ENCODE measurements at places on chromosomes 7 and 10.

DNA sequence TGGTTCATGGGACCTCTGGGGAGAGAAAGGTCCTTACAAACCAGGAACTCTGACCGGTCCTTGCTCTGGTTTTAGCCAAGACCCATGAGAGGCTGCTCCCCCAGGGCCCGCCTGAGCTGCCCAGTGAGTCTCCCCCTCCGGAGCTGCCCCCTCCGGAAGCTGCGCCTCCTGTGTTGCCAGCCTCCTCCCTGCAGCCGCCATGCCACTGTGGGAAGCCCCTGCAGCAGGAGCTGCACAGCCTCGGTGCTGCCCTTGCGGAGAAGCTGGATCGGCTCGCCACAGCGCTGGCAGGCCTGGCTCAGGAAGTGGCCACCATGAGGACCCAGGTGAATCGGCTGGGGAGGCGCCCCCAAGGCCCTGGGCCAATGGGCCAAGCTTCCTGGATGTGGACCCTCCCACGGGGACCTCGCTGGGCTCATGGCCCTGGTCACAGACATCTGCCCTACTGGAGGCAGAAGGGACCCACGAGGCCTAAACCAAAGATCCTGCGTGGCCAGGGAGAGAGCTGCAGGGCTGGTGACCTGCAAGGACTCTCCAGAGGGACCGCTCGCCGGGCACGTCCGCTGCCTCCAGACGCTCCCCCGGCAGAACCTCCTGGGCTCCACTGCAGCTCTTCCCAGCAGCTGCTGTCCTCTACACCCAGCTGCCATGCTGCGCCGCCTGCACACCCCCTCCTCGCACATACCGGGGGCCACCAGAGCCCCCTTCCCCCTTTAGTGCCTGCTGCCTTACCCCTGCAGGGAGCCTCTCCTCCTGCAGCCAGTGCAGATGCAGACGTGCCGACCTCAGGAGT lies 40.1 kb downstream of the ZNF467 start:
- DNase-seq, result no peak

DNA sequence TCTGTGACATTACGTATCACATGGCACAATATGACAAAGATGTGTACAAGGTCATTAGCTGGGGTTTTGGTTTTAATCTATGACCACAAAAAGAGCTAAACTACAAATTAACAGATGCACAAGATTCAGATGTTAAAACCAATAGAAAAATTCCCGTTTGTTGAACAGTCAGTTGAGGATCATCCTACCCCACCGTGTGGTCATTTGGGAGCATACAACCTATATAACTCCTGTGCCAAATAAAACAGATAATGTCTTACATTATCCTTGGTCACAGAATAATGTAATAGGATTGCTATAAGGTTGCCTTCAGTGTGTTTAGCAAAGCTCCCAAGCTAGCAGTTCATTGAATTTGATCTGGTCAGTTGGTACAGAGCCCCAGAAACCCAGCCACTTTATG lies 28.2 kb downstream of the ASNS start:
- DNase-seq, result peak; percentile 35

- DNase-seq, result no peak
Measured at GRCh38 chr7:114182837-114183236, 231.8 kb upstream of the FOXP2 start.

- DNase-seq, result no peak
Measured at GRCh38 chr10:30014511-30014910, 44.9 kb downstream of the JCAD start.

DNA sequence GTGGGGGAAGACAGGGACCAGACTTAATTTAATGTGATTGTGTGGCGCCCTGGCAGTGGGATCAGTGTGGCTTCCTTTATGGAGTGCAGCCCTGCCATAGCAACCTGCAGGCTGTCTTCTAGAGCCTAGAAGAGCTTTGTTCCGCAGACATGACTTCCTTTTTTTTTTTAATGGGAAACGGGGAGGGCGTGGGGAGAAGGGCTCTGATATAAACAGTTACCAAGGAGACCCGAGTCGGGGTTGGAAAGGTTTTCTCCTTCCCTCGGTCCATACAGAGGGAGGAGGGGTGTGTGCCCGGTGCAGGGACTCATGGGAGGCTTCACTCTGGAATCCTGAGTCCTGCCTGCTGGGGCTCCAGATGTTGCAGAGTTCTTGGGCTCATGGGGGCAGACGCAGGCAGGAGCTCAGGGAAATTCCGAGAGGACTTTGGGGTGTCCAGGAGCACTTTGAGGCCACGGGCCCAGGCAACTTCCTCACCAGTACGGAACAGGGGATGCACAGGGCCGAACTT lies 26.9 kb downstream of the TMEM120A start:
- DNase-seq, result peak; percentile 45

DNA sequence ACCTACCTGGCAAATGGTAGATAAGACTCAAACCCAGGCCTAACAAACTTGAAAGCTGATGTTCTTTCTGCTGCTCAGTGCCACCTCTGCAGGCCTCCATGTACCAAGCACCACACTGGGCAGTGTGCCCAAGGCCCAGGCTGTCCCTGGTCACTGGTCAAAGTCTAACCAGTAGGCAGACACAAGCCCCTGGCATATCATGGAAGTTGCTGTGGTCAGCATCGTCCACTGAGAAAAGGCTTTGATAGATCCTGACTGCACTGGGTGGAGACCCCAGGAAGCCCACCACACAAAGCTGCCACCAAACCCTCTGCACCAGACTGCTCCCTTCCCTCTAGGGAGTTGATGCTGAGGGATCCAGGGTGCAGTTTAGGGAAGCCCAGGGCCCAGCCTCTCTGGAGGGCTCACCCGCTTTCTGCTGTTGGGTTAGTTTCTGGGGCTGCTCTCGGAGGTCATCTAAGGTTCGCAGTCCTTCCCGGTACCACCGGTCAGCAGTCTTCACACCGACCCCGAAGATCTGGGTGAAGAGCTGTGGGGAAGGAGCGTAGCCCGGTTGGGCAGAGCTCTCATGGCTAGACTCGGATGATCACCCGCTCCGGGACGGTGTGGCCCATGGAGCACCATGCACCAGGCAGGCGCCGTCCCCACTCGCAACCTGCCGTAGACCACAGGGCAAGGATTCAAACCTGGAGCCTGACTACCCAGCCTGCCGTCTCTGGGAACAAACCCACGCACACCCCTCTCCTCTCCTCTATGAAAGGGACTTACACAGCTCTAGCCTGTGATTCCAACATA lies 6.0 kb downstream of the POLM start:
- no peak for DNase-seq

DNA sequence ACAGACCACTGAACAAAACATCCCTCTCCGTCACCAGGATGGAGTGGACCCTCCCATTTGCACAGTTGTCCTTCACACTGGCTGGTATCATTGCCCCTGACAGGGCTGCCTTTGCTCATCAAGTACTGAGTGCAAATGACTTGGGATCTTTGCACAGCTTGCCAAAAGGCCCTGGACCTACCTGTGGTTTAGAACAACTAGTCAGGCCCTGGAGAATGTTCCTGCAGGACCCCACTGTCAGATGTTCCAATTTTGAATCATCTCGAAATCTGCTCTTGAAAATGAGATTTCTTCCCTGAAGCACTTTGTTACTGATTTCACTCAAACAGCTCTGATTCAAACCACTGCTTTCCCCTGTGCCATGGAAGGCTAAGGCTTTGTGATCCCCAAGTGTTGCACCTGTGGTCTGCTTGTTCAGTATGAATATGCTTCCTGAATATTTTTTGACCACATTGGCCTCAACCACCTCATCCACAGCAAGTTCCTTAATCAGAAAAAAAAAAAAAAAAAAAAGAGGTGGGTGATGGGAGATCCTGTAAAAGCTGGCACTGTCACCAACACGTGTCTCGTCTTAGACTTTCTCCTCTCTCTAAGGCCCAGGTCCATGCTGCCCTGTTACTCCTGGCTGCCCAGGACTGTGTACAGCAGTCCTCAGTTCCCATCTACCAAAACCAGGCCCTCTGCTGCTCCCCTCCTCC lies 2.7 kb upstream of the AOAH start:
- DNase-seq, result no peak

DNA sequence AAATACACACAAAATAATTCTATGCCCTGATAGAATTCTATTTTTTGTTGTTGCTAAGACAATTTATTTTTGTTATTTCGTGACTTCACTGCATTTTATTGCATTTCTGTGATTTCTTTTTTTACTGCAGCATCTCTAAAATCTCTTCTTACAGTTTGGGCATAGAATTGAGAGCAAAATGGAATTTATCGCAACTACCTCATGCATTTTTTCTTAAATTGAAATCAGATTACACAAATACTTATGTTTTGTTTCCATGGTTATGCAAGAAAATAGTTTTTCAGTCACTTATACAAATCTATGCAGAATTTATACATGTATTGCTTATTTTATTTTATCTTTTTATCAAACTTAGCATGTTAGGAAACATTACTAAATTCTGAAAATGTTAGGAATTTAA lies 781.8 kb upstream of the LRRTM3 start:
- no peak for DNase-seq

DNA sequence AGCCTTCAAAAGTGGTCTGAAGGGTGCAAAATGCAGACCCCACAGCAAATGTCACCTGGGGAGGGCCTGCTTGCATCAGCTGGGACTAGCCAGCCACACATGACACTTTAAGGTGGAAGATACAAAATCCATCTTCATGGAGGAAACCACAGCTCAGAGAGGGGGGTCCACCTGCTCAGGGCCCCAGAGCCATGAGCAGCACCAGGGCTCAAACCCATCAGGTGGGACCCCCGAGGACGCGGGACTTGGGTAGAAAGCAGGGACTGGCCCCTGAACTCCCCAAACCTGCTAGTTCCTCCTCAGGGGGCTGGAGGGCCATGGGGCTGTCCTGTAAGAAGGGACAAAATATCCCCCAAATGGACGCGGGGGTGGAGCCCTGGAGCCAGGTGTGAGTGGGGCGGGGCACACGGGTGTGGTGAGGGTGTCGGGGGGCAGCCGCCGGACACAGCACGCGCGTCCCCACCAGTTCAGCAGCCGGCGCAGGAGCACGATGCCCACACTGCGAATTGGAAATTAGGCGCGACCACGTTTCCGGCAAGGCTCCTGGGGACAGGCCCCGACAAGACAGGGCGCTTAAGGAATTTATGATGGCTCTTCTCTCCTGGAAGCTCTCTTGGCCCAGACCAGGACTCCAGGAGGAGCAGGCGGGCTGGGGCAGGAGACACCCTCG lies 8.0 kb downstream of the PDGFA start:
- DNase-seq, result no peak

DNA sequence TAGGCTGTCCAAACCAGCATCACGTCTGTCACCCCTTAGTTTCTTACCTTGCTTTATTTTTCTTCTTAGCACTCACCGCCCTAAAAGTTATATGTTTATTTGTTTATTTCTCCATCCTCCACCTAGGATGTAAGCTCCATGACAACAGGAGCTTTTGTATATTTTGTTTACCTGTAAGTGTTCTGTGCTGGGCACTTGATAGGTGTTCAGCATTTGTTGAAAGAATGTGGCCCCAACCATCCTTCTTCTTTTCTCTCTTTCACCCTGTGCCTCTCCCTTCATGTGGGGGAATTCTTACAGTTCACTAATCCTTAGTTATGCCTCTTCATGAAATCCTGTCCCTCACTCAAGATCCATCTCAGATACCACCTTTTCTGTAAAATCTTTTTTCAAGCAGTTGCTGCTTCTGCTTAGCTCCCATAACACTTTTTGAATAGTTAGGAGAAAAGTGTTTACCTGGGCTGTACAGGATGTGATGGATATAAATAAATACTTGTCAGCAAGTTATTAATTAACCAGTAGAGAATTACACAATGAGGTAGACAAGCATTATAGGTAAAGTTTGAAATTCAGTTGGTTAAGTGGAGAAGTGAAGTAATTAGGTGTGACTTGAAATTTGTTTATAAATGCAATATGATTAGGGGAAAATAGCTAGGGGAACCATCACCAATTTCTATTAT lies 9.7 kb downstream of the AHR start:
- no peak for DNase-seq

GRCh38 chr7:27631391-27631790 lies 31.3 kb downstream of the HIBADH start:
- DNase-seq, result no peak

GRCh38 chr7:26526265-26526587 lies 234.6 kb downstream of the SNX10 start:
- DNase-seq, result no peak

DNA sequence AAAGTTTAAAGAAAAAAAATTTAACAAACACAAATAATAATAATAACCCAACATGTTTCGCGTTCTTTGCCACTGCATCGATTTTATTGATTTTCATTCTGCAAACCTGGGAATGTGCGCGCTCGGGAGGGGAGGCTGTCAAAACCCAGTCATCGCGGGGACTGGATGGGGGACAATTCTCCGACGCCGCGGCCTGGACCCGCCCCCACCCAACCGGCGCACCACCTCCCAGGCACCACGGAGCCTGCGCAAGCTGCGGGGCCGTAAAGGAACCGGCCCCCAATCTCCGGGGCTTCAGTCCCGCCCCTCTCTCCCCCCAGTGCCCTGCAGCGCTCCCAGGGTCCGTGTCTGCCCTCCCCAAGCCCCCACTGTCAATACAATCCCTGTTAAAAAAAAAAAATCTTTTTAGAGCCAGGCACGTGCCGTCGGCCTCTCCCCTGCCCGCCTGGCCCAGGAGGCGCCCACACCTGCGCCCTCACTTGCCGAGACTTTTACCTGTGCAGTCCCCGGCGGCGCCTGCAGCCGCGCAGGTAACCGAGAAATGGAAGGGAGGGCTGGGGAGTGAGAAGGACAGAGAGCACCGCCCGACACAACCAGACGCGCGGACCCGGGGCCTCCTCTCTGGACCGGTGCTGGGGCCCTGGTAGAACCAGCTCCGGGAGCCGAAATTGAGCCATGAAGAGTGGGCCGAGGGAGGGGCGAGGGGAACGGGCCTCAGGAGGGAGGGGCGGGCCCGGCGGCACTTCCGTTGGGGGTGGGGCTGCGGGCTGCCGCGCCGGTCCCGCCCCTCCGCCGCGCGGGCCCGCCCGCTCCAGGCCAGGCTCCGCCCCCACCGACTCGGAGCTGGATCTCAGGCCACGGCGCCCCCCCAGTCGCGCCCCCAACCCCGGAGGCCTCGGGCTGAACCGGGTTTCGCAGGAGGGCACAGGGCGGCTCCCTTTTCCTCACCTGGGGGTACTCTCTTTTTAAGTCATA lies 7.6 kb upstream of the ZNF503 start:
- peak; percentile 98 for DNase-seq

DNA sequence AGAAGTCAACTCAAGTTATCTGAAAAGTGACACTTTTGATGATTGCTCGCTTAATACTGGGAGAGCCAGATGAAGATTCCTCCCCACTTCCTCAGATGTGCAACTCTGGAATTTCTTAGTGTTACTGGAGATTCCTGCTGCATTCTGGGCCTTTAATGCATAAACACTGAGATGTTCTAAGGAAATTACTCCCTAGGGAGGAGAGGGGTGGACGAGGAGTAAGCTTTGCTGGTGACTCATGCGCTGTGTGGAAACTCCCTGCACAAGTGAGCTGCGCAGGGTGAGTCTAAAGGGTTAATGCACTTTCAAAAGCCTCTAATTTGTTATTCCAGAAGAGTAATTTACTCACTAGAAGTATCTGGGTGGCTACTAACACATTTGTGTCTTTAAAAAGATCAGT lies 46.3 kb downstream of the EGFR start:
- no peak for DNase-seq

- DNase-seq, result no peak
Measured at GRCh38 chr7:80608336-80608735, 30.1 kb upstream of the CD36 start.

- DNase-seq, result peak; percentile 67
Measured at GRCh38 chr10:48608279-48608681, 3.4 kb upstream of the ARHGAP22 start.

- no peak for DNase-seq
Measured at GRCh38 chr7:23333671-23334246, 34.6 kb downstream of the MALSU1 start.

All from SK-N-SH (cell line).